ENCODE measurements at places on chromosomes 1 and 21.

- no peak for DNase-seq
Measured at GRCh38 chr1:248730507-248731335, 24.8 kb downstream of the LYPD8 start.

DNA sequence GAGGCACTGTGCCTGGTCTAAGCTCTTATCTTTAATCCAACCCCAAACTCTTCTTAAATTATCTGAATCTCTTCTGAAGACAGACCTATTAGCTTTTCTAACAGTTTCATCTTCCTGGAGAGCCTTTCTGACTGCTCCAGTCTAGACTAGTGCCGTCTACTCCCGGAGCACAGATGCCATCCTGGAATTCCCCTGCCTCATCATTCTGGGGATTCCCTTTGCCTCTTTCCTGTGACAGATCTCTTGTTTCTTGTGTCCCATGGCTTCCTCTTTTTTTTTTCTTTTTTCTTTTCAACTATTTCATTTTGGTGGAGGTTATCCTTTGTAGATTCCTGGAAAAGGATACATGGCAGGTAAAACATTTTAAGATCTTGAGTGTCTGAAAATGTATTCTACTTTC lies 11.7 kb downstream of the SEMA4A start:
- no peak for DNase-seq

DNA sequence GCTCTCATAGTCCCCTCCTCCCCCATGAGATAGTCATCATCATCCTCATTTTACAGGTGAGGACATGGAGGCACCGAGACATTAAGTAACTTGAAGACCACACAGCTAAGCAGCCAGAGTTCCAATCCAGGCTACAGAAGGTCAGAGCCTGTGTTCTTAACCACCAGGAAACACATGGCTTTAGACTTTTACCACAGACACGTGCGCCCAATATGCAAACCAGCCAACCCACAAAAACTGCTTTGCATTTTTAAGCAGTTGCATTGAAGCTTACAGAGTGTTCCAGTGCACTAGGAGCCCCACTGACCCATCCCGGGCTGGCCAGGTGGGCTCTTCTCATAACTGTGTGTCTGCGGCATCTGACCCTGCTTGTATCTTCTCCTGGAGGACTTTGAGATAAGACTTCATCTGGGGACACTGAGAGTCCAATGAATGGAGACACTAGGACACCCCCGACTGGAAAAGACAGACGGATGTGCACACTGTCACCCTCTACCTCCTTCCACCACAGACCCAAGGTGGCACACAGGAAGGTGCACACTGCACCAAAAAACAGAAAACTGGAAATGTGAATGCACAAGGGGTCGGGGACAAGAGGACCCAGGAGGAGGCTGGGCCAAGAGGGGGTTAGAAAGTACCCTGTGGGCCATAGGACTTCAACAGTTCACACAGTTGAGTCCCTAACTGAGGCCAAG lies 56.4 kb downstream of the ETS2 start:
- DNase-seq, result no peak

GRCh38 chr1:9590945-9591668 lies 2.4 kb downstream of the TMEM201 start:
- DNase-seq, result no peak

DNA sequence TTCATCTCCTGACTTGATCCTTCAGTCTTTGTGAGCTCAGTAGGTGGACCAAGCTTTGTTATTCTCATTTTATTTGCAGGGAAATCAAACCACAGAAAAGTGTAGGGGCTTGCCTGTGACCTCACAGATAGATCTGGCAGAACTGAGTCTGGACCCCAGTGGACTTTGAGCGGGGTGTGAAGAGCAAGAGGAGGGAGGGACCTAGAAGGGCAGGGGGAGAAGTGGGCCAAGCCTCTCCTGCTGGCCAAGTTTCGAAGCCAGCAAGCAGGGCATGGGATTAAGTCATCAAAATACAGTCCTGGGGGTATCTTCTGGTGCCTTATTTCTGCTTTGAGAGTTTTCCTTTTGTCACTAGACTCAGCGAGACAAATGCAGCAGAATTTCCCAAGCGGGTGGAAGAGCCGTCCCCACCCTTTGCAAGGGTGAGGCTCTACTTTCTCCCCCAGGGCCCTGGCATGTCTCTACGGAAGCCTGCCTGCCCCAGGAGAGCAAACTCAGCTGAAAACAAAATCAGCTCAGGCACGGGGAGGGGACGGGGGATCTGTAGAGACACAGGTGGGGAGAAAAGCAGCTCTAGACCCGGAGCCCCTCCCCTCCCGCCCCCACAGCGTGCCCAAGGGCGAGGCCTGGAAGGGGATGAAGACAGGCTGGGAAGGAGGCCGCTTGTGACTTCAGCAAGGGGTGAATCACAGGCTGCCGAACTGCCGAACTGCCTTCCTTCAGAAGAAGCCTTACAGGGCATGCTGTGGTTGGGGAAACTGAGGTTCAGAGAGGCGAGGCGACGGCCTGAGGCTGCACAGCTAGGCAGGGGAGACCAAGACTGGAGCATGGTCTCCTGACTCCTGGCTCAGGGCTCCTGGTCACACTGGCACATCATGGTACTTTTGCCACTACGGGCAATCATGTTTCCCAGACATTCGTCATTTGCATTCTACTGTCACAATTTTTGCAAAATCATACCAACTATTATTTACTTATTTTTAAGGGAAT lies 19.2 kb downstream of the PKP1 start:
- DNase-seq, result no peak

- no peak for DNase-seq
Measured at GRCh38 chr1:224799083-224799482, 130.4 kb upstream of the DNAH14 start.

DNA sequence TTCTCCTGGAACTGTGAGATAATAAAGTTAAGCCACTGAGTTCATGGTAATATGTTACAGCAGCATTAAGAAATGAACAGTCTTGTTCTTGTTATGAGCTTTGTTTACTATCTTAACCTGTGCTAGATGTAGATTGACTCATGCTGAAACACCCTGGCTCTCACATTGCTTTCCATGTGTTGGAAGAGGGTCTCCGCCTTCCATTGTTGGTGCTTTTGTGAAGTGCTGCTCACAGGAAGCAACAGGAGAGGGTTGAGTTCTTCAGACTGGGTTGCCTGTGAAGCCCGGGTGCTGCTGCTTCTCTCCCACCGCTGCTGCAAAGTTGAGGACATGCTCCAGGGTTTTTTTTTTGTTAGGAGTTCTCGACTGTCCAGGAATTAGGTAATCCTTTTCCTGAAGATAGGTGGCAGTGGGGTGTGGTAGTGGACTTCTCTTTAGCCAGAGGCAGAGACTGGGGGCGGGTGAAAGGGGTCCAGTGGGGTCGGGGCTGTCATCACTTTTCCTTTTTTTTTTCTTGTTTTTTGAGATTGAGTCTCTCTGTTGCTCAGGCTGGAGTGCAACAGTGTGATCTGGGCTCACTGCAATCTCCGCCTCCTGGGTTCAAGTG lies 28.7 kb upstream of the HMGN1 start:
- no peak for DNase-seq

DNA sequence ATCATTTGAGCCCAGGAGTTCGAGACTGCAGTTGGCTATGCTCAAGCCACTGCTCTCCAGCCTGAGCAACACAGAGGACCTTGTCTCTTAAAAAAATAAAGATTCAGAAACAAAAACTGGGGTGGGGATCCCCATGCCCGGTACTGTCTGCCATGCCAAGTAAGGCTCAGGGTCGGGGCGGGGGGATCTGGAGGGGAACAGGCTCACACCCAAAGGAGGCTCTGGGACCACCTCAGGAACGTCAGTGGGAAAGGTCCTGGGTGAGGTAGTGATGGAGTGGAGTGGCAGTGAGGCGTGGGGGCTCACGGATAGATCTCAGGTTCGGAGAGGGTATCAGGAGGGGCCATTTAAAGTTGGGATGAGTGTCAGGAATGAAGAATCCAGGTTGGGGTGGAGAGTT lies 765 bp upstream of the S100A4 start:
- DNase-seq, result no peak

- DNase-seq, result peak; percentile 69
Measured at GRCh38 chr1:44609412-44609767, 64.9 kb downstream of the TMEM53 start.

GRCh38 chr1:170682169-170682568 lies 18.2 kb downstream of the PRRX1 start:
- DNase-seq, result no peak

GRCh38 chr1:151512801-151513625 lies 1.8 kb downstream of the CGN start:
- no peak for DNase-seq

- DNase-seq, result peak; percentile 22
Measured at GRCh38 chr1:93346421-93346993, 800 bp downstream of the DR1 start.

DNA sequence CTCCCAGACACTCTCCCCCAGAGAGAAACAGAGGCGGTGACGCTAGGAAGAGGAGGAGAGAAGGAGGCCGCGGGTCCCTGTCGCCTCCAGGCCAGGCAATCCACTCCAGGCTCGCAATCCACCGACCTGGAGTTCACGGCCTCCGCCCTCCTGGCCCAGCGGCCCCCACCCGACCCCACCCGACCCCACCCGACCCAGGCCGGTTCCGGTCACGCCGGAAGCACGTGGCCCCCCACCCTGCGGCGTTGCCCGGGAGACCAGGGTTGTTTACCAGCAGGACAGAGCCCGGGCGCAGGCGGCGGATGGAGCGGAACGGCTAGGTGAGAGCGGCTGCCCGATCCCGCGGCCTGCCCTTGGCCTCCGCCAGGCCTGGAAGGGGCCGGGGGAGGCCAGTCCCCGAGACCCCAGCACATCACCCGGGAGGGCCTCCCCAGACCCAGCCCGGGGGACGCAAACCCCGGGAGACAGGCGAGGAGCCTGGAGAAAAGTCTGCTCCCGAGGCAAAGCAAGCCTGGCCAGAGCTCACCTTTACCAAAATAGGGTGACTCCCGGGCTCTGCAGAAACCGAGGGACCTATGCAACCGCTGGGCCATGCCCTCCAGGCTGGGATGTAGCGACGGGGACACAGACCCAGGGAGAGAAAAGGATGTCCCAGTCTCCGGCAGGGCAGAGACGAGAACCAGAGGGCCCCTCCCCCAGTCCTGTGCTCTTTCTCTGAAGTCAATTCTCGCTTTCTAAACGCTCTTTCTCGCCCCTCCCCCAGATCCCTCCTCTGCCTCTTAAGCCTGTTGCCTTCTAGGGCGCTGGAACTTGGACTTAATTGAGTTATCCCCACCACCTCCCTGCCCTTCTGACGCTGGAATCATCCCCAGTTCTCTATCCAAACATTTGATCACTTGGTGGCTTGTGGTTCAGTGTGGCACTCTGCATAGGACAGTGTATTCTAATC lies at the start of the genes PLA2G2C and UBXN10:
TSS of gene PLA2G2C (minus strand) at position 685 of the 949 bp plus-strand sequence. CDS start 9,155 bp downstream, outside the sequence.
TSS of gene UBXN10 (plus strand) at position 263 of the 949 bp plus-strand sequence. CDS start 4,466 bp downstream, outside the sequence.
- peak; percentile 28 for DNase-seq

- no peak for DNase-seq
Measured at GRCh38 chr1:91741301-91741700, 144.7 kb downstream of the TGFBR3 start.

GRCh38 chr1:87243573-87243972 lies 85.1 kb upstream of the LMO4 start:
- DNase-seq, result no peak

DNA sequence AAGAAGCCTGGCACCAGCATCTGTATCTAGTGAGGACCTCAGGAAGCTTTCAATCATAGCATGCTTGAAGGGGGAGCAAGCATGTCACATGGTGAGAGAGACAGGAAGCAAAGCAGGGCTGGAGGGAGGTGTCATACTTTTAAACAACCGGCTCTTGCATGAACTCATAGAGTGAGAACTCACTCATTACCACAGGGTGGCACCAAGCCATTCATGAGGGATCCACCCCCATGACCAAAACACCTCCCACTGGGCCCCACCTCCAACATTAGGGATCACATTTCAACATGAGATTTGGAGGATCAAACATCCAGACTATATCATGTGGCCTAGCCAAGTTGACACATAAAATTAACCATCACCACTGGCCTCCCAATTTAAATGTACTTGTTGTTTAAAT lies 125.1 kb upstream of the KCND3 start:
- no peak for DNase-seq

DNA sequence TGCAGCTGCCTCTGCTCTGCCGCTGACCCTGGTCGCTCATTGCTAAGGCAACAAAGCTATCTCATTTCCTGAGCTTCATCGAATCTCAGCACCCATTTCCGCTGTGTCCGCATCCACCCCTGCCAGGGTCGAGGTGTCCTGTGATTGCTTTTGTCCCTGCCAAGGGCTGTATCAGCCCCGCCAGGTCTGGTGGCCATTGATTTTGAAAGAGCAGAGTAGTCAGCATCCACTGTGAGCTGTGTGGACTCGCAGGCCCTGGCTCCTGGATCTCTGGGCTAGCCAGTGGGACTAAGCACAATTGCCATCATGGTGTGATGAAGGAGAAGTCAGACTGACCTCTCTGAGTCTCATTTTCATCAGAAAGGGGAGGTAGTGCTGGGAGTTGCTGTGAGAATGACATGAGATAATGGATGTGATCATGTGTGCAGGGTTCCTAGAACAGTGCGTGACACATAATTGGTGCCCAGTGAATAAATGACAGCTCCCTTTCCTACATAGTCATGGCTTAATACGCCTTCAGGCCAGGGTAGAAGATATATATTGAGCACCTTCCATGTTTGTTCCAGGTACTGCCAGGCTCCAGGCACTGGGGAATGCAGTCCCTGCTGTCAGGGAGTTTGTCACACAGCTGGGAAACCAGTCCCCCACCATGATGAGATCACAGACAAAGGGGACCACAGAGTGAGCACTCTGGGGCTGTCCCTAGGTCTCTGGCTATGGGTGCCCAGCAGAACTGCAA lies 32.1 kb downstream of the NAV1 start:
- no peak for DNase-seq

- no peak for DNase-seq
Measured at GRCh38 chr21:29215709-29216108, 83.0 kb upstream of the BACH1 start.

GRCh38 chr1:227508431-227508830 lies 54.9 kb upstream of the ZNF678 start:
- no peak for DNase-seq

DNA sequence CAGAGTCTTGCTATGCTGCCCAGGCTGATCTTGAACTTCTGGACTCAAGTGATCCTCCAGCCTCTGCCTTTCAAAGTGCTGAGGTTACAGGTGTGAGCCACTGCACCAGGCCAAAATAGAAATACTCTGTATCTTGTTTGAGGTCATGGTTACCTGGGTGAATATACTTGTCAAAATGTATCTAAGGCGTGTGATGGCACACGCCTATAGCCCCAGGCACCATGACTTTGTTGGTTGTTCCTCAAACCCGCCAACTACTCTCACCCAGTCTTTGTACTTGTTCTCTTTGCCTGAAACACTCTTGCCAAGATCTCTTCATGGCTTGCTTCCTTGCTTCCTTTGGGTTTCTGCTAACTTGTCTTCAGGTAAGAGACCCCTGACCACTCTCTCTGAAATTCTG lies 38.0 kb upstream of the RGS5 start:
- DNase-seq, result no peak

DNA sequence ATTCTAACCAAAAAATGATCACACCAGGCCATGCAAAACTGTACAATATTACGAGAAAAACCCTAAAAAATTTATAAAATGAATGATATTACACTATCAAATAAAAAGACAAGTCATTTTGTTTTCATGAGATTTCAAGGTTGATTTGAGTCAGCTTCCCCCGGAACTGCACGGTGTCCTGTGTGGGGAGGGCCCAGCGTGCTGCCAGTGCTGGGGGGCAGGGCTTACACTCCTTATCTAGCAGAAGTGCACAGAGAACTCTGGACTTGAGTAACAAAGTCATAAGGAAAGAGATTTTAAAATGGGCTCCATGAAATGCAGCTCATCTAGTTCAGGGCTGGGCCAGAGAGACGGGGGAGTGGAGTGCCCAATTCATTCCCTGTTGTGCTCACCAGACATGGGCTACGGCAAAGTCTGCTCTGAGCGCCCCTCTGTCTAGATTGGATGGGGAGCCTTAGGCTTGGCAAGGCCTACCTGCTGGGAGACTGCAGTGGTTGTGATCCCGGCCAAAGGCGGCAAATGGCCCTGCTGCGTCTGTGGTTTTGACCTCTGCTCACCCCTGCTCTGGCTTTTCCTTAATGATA lies 50.1 kb downstream of the COQ8A start:
- no peak for DNase-seq
